Vagina (tissue), 2 donors: ENCODE measurements at places on chromosomes 13 and 19.

DNA sequence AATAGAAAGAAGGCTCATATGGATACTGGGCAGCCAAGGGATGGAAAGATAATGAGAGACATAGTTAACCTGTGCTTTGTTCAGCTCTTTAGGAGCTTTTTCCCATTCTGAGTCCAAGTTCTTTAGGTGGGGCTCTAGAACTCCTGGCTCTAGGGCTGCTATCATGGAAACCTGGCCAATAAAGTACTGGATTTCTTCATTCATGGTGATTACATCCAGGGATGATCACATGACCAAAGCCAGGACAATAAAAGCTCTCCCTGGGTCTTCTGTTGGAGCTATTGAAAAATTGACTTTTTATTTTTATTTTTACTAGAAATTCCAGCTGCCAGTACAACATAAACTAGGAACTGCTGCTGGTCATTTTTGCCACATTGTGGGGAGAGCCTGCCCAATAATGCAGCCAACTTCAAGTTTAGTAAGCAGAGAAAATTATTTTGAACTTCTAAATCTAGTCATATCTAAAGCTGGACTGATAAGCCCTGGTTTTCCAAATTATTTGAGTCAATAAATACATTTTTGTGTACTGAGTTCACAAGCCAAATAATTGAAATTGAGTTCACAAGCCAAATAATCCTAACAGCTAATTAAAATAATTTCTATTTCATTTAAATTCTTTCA, 224.9 kb upstream of the STARD13 start:
- peak overlapping the region; percentile 62 for H3K27ac ChIP-seq
- no peaks in the 10 kb centered on the region for H3K27me3 ChIP-seq
- DNase-seq = no peak
- H3K36me3 ChIP-seq = no peaks in the 10 kb centered on the region

DNA sequence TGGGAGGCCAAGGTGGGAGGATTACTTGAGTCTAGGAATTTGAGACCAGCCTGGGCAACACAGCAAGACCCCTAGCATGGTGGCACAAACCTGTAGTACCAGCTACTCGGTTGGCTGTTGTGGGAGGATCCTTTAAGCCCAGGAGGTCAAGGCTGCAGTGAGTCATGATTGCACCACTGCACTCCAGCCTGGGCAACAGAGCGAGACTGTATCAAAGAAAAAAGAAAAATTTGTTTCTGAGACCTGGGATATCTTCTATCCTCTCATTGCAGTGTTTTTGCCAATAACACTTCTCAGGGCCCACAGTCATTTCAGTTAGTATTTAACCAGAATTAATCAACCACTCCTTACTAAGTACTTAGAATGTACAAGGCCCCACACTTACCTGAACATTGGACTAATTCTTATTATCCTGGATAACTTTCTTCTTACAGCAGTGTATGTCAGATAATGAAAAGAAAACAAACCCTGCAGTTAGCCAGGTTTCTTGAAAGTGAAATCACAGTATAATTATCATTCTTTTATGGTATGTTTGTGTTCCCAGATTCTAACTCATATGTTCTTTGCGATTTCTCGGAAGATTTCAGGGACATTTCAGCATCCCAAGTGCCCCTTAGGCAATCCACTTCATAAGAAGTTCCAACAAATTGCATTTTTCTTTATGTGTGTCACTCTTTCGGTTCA, 75.6 kb upstream of the KLF5 start:
- H3K4me3 ChIP-seq = no peak overlapping the region
- no peaks in the 10 kb centered on the region for H3K27me3 ChIP-seq
- DNase-seq = no peak

- no peaks in the 10 kb centered on the region for H3K36me3 ChIP-seq
- no peak overlapping the region for H3K4me3 ChIP-seq
- no peak for DNase-seq
- no peak overlapping the region for H3K27ac ChIP-seq
- H3K4me1 ChIP-seq = peaks cover 12% of the 10 kb centered on the region
Observed at GRCh38 chr13:100512422-100512821, 76.2 kb downstream of the GGACT start.

- H3K27me3 ChIP-seq = no peaks in the 10 kb centered on the region
- H3K27ac ChIP-seq = no peak overlapping the region
- H3K36me3 ChIP-seq = no peaks in the 10 kb centered on the region
- no peak for DNase-seq
- H3K4me3 ChIP-seq = no peak overlapping the region
Observed at GRCh38 chr13:92802776-92803175, 423.8 kb upstream of the GPC6 start.

DNA sequence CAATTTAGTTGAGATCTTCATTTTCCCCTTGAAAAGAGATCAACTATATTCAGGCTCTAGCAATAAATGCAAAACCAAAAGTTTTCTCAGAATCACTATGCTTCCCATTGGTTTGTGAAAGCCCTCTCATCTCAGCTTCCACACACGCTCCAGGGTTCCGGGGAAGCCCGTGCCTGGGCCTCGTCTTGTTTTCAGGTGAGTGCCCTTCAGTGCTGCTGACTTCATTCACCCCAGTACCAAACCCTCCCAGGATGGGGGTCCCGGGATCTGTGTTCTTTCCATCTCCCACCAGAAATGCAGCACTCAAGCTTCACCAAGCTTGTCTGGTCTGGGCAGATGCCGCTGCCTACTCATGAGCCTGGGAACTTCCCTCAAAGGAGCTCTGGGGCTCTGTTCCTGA, 97.7 kb downstream of the TEX29 start:
- no peaks in the 10 kb centered on the region for H3K4me1 ChIP-seq
- no peak overlapping the region for H3K4me3 ChIP-seq
- no peaks in the 10 kb centered on the region for H3K36me3 ChIP-seq

DNA sequence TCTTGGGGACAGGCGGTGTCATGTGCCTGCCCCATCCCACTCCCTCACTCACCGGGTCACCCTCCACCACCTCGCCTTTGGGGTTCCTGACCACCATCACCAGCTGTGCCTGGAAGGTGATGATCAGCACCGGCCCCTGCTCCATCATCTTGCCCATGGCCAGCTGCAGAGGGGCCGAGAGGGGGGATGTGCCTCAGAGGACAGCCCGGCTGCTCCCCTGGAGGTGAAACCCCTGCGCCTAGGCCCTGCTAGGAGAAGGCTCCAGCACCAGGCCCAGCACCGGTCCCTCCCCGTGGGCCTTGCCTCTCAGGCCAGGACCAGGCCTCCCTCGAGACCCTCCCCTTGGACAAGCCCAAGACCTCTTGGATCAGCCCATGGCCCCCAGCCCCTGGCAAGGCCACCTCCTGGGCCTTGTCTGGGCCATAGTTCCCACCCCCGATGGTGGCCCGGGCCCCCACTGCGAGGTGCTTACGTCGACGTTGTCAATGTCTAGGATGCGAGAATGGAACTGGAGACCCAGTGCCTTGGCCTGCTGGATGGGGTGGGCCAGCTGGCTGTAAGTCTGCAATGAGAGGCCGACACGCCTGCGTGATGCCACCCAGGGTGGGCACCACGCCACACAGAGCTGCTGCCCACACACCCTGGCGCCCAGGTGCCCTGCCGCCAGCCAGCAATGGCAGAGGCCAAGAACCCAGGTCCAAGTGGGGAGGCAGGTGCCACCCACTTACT, 1.8 kb upstream of the CTXN1 start:
- peak overlapping the region; percentile 96 for H3K27ac ChIP-seq
- H3K4me3 ChIP-seq = peak overlapping the region; percentile 3
- H3K36me3 ChIP-seq = no peaks in the 10 kb centered on the region

GRCh38 chr13:108964606-108965005, 335.2 kb downstream of the MYO16 start:
- DNase-seq = no peak
- H3K4me3 ChIP-seq = no peak overlapping the region
- no peaks in the 10 kb centered on the region for H3K36me3 ChIP-seq

DNA sequence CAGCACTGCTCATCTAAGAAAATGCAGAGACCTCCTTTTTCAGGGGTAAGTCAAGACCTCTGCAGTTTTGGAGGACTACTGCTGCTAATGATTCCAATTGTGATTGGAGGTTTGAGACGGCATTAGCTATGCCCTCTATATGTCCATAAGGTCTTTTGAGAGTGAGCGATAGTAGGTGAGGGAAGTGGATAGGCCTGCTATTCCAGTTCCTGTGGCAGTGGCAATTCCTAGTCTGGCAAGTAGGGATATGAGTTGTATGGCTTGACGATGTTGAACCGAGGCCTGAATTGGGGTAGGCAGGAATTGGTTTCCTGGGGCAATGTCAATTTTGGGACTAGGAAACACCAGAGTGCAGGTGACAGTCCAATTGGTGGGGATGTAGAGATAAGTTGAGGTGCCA, 913.1 kb upstream of the SLITRK5 start:
- no peak overlapping the region for H3K4me3 ChIP-seq
- H3K27me3 ChIP-seq = no peaks in the 10 kb centered on the region
- H3K36me3 ChIP-seq = no peaks in the 10 kb centered on the region
- H3K4me1 ChIP-seq = no peaks in the 10 kb centered on the region
- no peak for DNase-seq
- H3K27ac ChIP-seq = no peak overlapping the region

- peaks cover 43% of the 10 kb centered on the region for H3K36me3 ChIP-seq
- H3K4me3 ChIP-seq = no peak overlapping the region
- no peak for DNase-seq
- H3K4me1 ChIP-seq = peaks cover 19% of the 10 kb centered on the region
- H3K27me3 ChIP-seq = no peaks in the 10 kb centered on the region
Observed at GRCh38 chr19:46610851-46611770, 10.0 kb downstream of the CALM3 start.

- H3K4me1 ChIP-seq = peaks cover 4% of the 10 kb centered on the region
- DNase-seq = no peak
- H3K27me3 ChIP-seq = no peaks in the 10 kb centered on the region
- H3K27ac ChIP-seq = no peak overlapping the region
Observed at GRCh38 chr13:67854990-67855389, 624.9 kb upstream of the PCDH9 start.

GRCh38 chr19:16882146-16882545, 6.7 kb upstream of the F2RL3 start:
- H3K4me3 ChIP-seq = no peak overlapping the region
- H3K4me1 ChIP-seq = no peaks in the 10 kb centered on the region
- DNase-seq = no peak
- H3K36me3 ChIP-seq = no peaks in the 10 kb centered on the region
- H3K27ac ChIP-seq = no peak overlapping the region
- no peaks in the 10 kb centered on the region for H3K27me3 ChIP-seq

DNA sequence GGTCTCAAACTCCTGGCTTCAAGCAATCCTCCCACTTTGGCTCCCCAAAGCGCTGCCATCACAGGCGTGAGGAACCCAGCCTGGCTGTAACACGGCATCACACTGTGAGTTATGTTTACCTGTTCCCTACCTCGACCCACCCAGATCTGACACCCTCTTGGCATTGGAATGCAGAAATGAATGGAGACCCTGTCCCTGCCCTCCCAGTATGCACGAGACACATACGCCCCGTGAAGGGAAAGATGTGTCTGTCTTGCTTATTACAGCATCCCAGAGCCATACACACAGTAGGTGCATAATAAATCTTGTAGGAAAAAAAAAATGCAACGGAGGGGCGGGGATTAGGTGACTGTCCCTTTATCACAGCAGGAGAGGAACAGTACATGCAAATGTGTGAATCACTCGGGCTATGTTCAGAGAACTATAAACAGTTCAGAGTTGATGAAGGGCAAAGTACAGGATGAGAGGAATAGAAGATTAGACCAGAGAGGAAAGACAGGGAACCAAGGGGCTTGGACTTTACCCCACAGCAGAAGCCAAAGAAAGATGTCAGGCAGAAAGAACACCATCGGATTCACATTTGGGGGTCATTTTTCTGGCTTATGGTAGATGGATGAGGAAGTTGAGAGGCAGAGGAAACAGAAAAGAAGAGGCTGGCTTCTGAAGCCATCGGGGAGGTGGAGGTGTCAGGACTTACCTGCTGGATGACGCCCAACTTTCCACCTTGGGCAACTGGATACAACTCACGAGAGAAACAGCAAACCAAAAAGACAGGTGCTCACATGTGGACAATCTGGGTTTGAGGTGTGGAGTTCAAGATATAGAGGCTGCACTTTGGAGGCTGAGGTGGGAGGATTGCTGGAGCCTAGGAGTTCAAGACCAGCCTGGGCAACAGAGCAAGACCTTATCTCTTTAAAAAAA, 94.3 kb downstream of the INSR start:
- no peaks in the 10 kb centered on the region for H3K36me3 ChIP-seq
- H3K27ac ChIP-seq = no peak overlapping the region
- peaks cover 19% of the 10 kb centered on the region for H3K4me1 ChIP-seq
- DNase-seq = no peak
- H3K4me3 ChIP-seq = no peak overlapping the region

DNA sequence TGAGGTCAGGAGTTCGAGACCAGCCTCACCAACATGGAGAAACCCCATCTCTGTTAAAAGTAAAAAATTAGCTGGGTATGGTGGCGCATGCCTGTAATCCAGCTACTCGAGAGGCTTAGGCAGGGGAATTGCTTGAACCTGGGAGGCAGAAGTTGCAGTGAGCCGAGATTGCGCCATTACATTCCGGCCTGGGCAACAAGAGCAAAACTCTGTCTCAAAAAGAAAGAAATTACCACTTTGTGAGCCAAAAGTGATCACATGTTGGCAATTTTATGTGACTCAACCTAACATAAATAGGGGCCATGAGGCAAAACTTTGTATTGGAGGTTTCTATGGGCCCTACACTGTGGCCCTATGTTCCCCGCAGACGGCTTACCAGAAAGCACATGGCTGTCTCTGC, 72.2 kb downstream of the MAP4K1 start:
- peaks cover 15% of the 10 kb centered on the region for H3K4me1 ChIP-seq
- no peaks in the 10 kb centered on the region for H3K27me3 ChIP-seq
- H3K27ac ChIP-seq = no peak overlapping the region
- DNase-seq = no peak

- H3K4me3 ChIP-seq = no peak overlapping the region
- no peaks in the 10 kb centered on the region for H3K27me3 ChIP-seq
- no peak for DNase-seq
- peak overlapping the region; percentile 86 for H3K27ac ChIP-seq
- H3K4me1 ChIP-seq = peaks cover 35% of the 10 kb centered on the region
Observed at GRCh38 chr19:4715529-4716221, 8.0 kb downstream of the DPP9 start.

DNA sequence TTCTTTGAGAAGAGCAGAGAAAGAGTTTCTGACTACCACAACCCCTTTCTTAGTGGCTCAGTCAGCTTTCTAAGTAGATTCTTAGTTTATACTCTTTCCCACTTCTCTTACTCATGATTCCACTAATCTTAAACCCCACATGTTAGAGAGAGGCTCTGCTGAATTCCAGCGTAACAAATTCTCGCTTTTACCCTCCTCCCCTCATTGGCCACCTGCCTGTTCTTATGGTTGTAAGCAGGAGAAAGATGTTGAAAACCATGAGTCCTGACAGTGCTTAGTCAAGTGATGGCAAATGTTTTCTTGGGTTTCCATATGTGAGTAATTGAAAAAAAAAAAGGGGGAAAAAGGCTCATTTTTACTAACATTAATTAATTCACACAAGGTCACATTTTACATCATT, 125.9 kb downstream of the ZDHHC20 start:
- H3K4me1 ChIP-seq = no peaks in the 10 kb centered on the region
- no peaks in the 10 kb centered on the region for H3K27me3 ChIP-seq
- DNase-seq = no peak
- no peak overlapping the region for H3K27ac ChIP-seq

- H3K27me3 ChIP-seq = no peaks in the 10 kb centered on the region
- peaks cover 29% of the 10 kb centered on the region for H3K4me1 ChIP-seq
- peak; percentile 43 for DNase-seq
- no peaks in the 10 kb centered on the region for H3K36me3 ChIP-seq
- H3K4me3 ChIP-seq = peak overlapping the region; percentile 53
Observed at GRCh38 chr13:113584870-113585671, 518 bp downstream of the TFDP1 start.
